ENCODE measurements at places on chromosomes 2 and 18.

GRCh38 chr18:55265130-55265675 is 305.9 kb upstream of the CCDC68 start:
- DNase-seq = no peak

- no peak for DNase-seq
Observed at GRCh38 chr18:62566199-62566598, 43.4 kb downstream of the ZCCHC2 start.

- no peak for DNase-seq
Observed at GRCh38 chr2:29431485-29431884, 316.3 kb downstream of the CLIP4 start.

DNA sequence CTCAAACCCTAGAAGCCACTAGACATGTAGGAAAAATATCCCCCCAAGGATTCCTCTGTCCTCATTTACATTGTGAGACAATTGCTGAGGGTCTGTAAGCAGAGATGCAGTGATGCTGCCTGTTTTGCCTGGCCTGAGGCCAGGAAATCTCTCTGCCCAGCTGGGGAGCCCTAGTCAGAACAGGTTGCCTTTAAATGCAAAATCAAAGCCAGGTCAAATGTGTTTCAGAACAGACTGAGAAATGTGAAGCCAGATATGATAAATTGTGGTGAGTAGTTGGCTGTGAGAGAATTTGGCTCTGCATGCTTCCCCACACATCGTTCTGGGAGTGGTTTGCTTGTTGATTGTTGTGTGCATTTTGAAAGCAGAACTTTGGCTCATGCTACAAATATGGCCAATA is 38.4 kb upstream of the NXPH2 start:
- DNase-seq = no peak

DNA sequence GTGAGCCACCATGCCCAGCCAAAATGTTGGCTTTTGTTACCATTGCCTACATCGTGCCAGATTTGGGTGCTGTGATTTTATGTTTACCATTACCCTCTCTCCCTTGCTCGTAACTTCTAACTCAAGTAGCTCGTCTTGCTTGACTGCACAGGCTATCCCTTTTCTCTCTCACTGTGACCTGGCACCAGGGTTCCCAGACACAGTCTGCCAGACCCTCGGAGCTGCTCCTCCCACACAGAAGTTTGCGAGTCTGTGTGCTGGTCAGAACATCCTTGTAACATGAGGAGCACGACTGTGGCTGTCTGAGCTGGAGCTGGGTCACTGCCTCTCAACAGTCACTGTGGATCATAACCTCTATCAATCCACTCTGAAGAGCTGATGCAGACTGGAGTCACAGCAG is 152.5 kb upstream of the ACKR3 start:
- no peak for DNase-seq

DNA sequence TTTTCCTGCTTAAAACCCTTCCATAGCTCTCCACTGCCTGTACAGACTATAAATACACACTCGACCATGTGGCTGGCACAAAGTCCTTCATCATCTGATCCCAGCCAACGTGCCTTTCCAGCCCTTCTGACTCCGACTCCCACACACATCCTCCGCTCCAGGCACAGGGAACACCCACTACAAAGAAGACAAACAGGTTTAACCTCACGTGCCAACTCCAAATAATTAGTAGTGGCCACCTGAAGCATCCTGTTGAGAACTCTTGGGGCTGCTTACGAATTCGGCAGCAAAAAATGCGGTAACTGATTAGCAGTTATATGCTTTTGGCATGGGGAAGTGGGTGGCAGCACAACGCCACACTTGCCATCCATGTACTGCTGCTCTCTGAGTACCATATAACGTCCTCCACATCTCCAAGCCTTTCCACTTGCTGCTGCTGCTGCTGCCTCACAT is 12.1 kb downstream of the SPIRE1 start:
- no peak for DNase-seq

DNA sequence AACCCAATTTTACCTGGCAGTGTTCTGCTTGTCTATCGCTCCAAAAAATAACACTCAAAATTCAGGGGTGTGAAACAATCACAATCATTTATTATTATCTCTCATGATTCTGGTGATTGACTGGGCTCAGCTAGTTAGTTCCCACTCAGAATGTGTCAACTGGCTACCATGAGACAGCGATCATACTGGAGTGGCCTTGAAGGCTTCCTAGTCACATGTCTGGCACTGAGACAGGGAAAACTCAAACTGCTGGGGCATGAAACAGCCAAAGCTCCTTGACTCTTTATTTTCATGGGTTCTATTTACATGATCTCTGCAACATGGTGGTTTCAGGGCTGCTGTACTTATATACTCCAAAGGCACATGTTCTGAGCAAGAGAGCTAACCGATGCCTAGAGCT is 6.2 kb upstream of the ANXA4 start:
- DNase-seq = no peak

DNA sequence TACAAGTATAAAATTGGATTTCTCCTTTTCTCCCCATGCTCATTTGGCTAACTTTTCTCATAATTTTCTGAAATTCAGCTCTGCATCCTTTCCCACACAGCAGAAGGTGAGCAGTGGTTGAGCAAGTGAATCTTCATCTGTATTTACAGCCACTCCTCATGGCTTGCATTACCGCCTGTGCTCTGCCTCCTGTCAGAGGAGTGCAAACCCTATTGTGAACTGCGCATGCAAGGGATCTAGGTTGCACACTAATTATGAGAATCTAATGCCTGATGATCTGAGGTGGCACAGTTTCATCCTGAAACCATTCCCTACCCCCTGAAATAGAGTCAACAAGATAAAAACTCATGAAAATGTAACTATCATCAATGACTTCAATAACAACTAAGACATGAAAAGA is 20.0 kb downstream of the ME2 start:
- DNase-seq = no peak

DNA sequence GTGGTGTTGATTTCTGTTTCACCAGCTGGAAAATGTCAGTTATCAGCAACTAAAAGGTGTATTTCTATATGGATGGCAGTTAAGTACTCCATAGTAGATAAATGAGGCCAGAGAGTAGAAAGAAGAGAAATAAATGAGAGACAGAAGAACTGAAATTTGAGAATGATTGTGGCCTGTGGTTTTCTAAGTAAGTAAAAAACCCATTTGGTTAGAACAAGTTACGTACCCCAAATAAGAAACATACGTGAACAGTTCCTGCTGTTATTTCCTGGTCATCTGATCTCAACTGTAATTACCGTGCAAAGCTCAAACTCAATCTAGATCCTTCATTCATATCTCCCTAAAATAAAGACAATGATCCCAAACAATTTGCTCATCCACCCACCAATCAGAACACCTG is 181.3 kb downstream of the PID1 start:
- no peak for DNase-seq

- no peak for DNase-seq
Observed at GRCh38 chr18:36905571-36905970, 76.6 kb downstream of the KIAA1328 start.

DNA sequence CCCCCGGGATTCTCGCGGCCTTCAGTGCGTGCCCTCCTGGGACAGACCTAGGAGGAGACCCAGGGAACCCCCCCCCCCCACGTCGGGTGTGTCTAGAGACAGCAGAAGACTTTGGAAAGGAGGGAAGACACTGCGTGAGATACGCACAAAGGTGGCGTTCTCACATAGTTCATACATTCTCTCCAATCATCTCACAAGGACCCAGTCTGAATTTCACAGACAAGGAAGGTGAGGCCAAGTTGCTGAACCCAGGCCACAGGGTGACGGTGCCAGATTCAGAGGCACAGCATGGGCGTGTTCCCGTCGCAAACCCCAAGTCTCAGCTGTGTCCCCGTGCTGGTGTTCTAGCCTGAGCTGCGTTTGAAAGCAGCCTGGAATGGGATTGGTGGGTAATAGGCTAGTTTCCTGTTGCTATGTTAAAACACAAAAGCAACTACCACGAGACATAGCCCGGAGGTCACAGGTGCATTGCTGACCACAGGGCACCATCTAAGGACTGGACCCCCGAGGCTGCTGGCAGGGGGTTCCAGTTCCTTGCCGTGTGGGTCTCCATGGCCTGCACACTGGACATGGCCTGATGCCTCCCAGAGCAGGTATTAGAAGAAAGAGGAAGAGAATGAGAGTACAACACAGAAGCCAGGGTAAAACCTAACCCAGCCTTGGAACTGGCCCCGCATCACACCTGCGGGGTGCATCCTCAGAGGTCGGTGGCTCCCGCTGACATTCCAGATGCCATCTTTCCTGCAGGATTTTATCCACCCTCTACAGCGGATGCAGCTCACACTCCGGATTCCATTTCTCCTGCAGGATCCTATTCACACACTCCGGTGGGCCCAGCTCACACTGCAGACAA is 1.1 kb upstream of the PXDN start:
- DNase-seq = no peak

DNA sequence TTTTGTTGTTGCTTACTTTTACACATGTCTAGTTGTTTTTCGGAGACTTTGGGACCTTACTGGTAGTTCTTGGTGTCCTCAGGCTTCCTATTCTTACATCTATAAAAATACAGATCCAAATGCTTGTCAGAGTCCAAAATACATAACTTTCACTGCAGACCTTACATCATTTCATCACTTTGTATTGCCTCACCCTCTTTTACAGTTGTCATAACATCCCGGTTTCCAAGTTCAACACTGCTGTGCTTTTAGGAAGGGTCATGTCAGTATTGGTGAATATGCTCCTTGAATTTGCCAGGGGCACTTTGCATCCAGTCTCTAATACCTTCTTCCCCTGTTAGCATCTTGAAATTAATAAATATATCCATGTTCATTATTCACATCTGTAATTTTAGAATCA is 518.2 kb upstream of the RAB12 start:
- no peak for DNase-seq

DNA sequence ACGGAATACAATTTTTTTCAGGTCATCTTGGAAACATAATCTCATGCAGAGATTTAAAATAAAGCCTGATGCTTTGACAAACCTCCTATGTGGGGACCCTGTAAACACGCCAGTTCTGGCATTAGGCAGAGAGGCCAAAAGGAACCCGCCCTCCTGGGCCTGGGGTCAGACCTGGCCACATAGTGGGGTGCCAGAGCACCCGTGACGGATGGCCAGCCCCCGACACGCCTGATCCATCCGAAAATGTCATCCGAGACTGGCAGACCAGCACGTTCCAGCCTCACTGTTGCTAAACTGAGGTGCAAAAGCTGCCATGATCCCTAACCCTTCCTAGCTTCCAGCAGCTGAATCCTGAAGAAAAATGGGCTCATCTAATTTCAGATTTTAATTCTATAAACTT is 222.6 kb upstream of the SALL3 start:
- DNase-seq = no peak

- DNase-seq = no peak
Observed at GRCh38 chr18:1774261-1774660, 797.0 kb downstream of the METTL4 start.

- DNase-seq = peak; percentile 7
Observed at GRCh38 chr2:232444409-232445148, 11.4 kb upstream of the ALPI start.

DNA sequence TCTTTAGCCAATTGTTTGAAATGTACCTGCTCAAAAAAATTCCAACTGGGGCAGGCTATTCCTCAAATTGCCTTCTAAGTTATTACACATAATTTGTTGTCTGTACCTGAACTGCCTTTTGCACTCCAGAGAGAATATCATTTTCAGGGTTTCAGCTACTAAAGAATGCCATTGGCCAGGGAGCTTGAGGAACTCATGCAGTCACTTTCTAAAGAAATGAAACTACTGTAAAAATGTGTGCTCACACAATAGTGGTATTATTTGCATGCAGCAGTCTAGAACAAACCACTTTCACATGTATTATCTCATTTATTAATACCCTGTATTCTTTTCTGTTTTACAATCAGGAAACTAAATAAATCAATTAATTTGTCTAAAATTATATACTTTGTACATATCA is 152.2 kb downstream of the PID1 start:
- DNase-seq = no peak

- no peak for DNase-seq
Observed at GRCh38 chr18:47605093-47605492, 325.4 kb downstream of the SMAD2 start.

- no peak for DNase-seq
Observed at GRCh38 chr2:42261518-42262195, 92.5 kb downstream of the EML4 start.

GRCh38 chr2:5959836-5960820 is 267.9 kb downstream of the SOX11 start:
- no peak for DNase-seq

DNA sequence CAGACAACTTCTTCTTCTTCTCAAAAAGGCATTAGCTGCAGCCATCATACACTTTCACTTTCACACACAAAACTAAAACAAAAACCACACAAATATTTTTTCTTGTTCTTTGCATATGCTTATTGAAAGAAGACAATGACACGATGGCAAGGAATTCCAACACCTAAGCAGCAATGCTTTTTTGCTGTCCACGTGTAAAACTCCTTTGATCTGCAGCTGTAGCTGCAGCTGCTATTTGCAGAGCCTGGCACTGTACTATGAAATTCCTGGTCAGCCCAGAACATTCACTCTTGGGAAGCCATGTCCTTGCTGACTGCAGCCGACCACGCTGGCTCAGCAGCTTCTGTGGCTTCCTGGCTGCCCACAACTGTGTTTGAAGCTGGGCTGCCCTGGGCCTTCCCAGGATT is 316.2 kb downstream of the CDH2 start:
- DNase-seq = no peak

GRCh38 chr2:207939342-207940108 is 85.8 kb downstream of the PLEKHM3 start:
- DNase-seq = no peak

DNA sequence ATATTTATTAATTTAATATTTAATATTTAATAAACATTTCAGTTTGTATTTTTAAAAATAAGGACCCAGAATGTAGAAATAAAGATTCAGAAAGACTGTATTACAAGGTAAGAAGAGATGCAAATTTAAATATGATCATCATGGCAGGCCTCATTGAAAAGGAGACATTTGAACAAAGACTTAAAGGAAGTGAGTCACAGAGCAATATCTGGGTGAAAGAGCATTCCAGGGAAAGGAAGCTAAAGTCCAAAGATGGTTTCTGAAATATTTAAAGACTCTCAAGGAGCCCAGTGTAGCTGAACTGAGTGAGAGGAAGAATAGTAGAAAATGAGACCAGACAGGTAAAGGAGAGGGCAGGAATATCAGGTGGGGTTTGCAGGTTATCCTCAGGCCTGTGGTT is 5.9 kb downstream of the SCYGR4 start:
- DNase-seq = peak; percentile 18

GRCh38 chr2:109481196-109481555 is 132.6 kb downstream of the SEPTIN10 start:
- DNase-seq = no peak

DNA sequence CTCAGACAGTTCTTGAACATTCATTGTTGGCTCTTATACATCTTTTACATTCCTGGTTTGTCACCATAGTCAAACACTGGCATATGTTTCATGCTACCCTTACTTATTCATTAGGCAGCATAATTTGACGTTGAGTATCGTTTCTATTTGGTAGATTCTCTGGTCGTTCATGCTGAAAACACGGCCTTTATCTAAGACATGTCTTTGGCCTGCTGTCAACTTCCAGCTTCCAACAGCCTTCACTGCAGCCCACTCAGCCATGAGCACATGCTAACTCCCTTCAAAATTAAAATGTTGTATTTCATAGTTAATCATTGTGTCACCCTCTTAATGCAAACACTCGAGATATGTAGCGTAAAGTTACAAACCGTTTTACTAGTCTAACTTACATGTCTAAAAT is 493.0 kb upstream of the NRP2 start:
- no peak for DNase-seq
